Right renal pelvis (tissue), 4 donors: ENCODE measurements at places on chromosomes 13 and 19.

- no peak for DNase-seq
Observed at GRCh38 chr19:30672926-30673325, 300.7 kb downstream of the ZNF536 start.

DNA sequence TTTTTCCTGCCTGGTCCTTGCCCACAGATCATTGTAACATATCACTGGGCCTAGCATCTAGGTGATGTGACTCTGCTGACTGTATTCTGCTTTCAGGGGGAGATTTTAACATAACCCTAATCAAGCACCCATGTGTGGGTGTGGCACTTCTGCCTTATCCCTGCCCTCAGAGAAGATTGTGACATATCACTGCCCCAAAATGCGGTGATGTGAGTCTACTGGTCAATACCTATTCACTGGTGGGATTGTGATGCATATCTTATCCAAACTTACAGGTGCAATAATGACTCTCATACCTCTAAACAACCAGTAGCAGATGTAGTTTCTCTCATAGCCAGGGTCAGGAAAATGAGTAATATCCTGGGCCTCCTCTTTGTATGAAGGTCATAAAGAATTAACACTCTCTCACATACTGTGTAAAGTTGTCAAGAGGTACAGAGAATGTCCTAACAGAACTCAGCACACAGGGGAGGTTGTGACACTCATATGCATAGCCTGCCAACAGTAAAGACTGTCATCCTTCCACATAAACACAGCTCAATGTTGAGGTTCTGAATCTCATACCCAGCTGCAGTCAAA, 12.1 kb upstream of the ZNF681 start:
- no peak for DNase-seq

GRCh38 chr19:1097810-1098176, 2.6 kb upstream of the POLR2E start:
- DNase-seq, result no peak

DNA sequence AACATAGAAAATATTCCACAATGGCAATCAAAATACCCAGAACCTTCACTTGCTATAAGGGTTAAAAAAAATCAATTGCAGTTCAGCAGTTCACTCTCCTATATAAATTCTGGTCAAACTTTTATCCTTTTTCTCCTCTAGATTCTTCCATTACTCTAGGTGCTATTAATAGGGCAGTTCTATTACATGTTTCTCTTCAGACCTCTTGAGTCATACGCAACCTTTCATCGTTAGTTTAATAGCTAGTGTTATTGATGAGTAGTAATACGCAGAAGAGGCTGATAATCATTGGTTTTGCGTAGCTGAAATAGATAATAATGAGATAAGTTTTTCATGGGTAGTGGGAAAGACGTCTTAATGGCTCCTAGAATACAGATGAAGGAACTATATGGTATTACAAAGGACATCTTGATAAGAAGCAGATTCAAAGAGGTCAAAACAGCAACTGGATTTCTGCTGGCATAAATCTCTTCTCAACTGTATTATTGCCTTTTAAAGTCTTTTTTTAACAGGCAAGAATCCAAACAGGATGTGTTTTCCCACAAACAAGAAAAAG, 118.3 kb upstream of the STARD13 start:
- DNase-seq, result no peak

DNA sequence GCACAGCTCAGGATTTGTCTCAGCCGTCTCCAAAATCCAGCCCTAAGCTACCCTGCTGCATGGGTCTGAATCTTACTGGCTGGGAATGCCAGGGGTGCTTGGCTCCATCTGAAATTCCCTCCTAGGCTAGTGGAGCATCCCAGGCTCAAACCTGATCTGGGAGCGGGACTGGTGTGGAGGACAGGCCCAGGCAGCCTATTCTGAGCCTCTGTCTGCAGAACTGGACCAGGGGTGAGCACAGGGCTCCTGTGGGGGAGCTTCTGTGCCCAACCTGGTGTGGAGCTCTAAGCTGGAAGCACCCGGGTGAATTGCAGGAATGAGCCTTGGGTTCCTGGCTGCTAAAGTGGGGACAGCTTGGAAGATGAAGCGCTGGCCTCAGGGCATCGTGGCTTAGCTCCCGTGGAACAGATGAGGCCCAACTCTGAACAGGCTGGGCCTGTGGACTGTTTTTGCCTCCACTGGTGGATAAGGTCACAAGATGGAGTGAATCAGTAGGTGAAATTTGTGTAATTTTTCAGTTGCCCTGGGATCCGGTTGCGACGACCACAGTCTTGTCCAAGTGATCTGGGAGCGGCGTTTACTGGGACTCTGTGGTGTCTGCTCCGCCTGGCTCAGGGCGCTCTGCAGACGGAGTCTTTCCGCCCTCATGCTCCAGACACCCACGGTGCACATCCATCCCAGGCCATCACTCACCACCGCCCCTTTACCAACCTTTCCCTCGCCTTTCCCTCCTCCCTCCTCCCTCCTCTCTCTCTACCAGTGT, 79.5 kb downstream of the TEX29 start:
- DNase-seq, result no peak

DNA sequence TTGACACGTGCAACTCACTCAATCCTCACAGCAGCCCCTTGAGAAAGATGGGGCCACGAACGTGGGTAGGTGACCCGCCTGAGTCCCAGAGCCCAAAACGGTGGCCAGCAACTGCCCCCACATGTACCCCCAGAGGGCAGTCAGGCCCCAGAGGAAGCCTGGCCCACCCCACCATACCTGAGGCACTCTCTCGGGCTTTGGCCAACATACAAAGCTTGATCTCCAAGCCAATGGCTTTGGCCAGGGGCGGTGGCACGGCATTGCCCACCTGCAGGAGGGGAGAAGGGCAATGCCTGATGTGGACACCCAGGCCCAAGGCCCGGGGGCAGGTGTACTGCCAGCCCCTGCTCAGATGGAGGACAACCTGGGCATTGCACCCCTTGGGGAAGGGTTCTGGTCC, 14.3 kb upstream of the EIF3G start:
- DNase-seq, result no peak

DNA sequence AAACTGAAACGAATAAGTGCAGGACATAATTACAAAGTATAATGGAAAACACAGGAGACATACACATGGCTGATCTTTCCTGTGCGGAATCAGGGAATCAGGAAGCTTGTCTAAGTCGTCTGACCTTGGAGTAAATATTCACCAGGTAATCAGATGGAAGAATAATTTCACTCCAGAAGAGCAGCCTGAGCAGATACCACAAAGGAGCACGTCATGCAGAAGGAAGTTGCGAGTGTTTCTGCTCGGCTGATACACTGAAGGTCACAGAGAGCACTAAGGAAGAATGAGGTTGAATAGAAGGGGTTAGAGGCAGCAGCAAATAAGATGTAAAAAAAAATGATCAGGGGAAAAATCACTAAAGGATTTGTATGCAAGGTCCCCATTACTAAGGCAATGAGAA, 122.3 kb upstream of the GPC6 start:
- no peak for DNase-seq

DNA sequence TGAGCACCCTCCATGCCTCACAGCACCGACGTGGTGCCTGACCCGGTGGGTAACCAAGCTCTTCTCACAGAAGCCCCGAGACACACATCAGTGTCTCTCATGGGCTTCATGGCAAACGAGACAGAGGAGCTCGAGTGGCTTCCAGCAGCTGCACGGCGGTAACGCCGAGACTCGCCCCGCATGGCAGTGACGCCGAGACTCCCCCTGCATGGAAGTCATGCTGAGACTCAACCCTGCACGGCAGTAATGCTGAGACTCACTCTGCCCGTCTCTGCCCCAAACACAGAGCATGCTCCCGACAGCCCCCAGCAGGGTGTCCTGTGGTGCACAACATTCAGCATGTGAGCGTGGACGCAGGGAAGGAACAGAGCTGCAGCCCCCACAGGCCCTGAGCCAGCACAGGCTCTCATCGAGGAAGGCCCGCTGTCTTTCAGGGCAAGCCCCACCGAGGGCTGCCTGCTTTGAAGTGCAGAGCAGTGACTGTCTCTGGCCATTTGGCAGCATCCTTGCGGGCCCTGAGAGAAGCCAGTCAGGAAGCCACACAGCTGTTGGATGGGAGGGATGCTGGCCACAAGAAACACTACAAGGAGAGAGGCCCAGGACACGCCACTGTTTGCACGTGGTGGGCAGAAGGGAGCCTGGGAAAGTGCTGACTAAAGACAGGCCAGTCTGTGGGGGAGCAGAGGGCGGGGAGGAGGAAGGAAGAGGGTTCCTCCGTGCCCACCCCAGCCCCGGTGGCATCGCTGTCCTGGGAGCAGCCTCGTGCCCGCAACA, 9.5 kb downstream of the GAS6 start:
- DNase-seq, result no peak

DNA sequence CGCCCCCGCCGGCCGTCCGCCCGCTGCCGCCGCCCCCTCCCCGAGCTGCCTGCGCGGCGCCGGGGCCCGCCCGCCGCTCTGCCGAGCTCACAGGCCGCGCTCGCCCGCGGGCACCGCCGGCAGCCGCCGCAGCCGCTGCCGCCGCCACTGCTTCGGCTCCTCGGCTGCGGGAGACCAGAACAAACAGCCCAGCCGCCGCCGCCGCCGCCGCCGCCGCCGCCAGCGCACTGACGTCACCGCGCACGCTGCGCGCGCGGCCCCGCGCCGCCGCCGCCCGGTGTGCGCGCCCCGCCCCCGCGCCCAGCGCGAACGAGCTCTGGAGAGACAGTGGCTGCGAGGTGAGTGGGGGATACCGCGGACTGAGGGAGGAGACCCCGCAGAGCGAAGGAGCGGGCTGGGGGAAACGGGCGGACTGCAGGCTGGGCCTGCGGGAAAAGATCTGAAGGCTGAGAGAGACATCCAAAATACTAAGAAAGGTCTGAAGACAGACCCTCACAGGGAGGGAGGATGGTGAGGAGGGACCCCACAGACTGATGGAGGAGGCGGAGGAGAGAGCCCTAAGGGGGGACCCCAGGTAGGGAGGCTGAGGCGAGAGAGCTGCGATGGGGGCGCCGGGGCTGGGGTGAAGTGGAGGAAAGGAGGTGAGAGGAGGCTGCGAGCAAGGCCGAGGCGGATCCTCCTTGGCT, at the start of gene BRD4:
Gene BRD4, minus strand, starts transcription at position 229 of the 686 bp plus-strand sequence. CDS start 59,440 bp downstream, outside the sequence.
- DNase-seq, result peak; percentile 42

DNA sequence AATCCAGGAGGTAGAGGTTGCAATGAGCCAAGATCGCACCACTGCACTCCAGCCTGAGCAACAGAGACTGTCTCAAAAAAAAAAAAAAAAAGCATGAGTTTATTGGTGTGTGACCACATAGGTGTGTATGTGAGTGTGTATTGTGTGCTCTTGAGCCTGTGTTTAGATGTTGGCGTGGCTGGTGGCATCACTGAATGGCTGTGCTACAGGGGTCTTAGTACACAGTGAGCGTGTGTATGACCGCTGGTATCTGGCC, 2.5 kb downstream of the SLC1A5 start:
- DNase-seq, result no peak

DNA sequence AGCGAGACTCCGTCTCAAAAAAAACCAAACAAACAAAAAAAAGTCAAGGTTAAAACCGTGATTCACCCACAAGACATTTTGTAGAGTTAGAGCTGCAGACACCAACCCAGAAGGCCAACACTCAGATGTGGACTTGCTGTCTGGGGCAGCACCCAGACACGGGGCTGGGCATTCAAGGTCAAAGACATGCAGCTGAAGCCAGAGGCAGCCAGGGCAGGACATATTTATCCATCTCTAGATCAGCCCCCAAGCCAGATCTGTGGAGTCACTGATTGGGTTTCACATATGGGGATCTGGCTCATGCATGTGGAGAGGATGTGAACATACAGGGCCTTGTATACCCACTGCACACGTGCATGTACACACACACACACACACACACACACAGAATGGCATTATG, 3.6 kb downstream of the KLK15 start:
- DNase-seq, result no peak
